Vagina (tissue), 2 donors: ENCODE measurements at places on chromosomes 2 and 18. TPM values are rescaled to one million over a fixed set of nuclear protein-coding genes. Genes with fewer than 3 reads are reported as not detected.

The DES gene
- total RNA-seq = 883 TPM

The AOX1 gene
- 84.5 TPM for total RNA-seq

The LRP1B gene
- 8.8 TPM for total RNA-seq

The GALM gene
- 16.9 TPM for total RNA-seq

The TMEM182 gene
- total RNA-seq = 2.2 TPM

The ERICH2 gene
- total RNA-seq = not detected

The KLHL41 gene
- 0.49 TPM for total RNA-seq

The RAB17 gene
- total RNA-seq = not detected

The CDKL4 gene
- total RNA-seq = 2.7 TPM

The MSGN1 gene
- not detected for total RNA-seq

The MC2R gene
- total RNA-seq = not detected

GRCh38 chr18:48123941-48124340, 193.5 kb upstream of the SMAD2 start:
- DNase-seq = no peak
- H3K27me3 ChIP-seq = no peaks in the 10 kb centered on the region
- H3K27ac ChIP-seq = no peak overlapping the region

DNA sequence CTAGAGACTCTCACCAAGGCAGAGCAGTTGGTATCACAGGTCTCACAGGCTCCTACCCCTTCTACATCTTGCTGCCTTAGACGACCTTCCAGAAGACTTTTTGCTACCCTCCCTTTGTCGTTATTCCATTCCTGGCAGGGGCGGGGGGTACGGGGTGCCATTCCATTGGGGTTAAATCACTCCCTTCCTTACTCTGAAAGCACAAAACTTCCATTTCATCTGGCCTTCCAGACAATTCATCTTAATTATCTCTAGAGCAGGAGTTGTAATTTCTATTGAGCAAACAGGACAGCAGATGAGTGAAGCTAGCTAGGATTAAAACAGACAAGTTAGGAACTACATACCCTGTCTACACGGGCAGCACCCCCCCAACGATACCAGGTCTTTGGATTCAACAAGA, 276.2 kb upstream of the TANK start:
- no peaks in the 10 kb centered on the region for H3K4me1 ChIP-seq
- no peak overlapping the region for H3K4me3 ChIP-seq
- H3K27ac ChIP-seq = no peak overlapping the region
- no peaks in the 10 kb centered on the region for H3K27me3 ChIP-seq
- no peaks in the 10 kb centered on the region for H3K36me3 ChIP-seq

GRCh38 chr2:215862351-215862771, 151.0 kb downstream of the MREG start:
- H3K36me3 ChIP-seq = no peaks in the 10 kb centered on the region
- no peak overlapping the region for H3K27ac ChIP-seq
- H3K4me3 ChIP-seq = no peak overlapping the region
- H3K4me1 ChIP-seq = no peaks in the 10 kb centered on the region

DNA sequence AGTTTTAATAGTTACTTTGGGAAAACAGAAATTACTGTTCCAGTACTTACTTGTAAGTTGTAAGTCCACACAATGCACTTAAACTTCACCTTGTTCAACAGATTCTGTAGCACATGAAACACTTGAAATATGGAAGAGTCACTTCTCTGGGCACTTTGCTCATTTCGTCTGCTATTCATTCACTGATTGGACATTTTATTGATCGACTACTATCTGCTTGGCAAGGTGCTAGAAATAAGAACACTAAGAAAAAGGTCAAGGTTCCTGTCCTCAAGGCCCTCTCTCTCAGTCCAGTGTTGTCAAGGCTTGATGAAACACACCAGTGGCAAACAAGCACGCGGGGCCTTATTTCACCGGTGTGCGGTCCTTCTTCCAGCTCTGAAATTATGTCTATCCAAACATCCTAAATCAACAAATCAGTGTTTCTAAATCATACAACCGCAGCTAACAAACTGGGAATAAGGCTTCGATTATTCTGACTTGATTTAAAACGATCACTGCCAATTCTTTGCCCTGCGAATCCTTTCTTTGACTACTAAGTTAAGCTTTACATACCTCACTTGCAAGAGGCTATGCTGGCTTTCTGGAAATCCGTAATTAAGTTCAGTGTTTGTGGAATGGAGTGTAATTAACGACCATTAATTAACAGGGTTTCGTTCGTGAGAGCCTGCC, 780 bp upstream of the ITGAV start:
- peak overlapping the region; percentile 94 for H3K27ac ChIP-seq
- peak overlapping the region; percentile 75 for H3K4me3 ChIP-seq
- no peak for DNase-seq
- H3K36me3 ChIP-seq = no peaks in the 10 kb centered on the region

DNA sequence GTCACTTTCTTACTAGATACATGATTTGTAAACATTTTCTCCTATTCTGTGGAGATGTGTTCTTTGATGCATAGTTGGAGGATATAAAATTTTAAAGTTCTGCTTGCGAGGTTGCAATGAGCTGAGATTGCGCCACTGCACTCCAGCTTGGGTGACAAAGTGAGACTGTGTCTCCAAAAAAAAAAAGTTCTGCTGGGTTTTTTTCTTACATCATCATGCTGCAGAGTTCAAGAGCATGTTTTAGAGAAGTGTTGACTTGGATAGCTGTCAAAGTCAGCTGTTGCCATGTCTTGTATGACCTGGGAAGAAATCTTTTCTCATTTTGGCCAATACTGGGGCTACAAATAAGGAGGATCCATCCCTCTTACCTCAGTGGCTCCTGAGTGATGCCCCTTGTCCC, 71.3 kb downstream of the UGGT1 start:
- DNase-seq = no peak
- no peaks in the 10 kb centered on the region for H3K4me1 ChIP-seq
- no peaks in the 10 kb centered on the region for H3K27me3 ChIP-seq

DNA sequence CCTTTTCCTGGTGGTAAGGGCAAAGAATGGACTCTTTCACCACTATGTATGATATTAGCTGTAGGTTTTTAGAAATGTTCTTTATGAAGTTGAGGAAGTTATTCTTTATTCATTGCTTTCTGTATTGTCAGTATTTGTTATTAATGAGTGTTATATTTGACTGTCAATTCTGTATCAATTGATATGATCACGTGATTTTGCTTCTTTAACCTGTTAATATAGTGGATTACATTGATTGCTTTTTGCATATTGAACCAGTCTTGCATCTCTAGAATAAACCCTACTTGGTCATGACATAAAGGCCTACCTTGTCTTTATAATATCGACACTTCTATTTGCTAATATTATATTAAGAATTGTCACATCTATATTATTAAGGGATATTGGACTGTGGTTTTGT, 18.3 kb upstream of the ST6GAL2 start:
- DNase-seq = no peak
- no peaks in the 10 kb centered on the region for H3K36me3 ChIP-seq
- H3K4me3 ChIP-seq = no peak overlapping the region
- no peaks in the 10 kb centered on the region for H3K4me1 ChIP-seq
- H3K27me3 ChIP-seq = no peaks in the 10 kb centered on the region

- peaks cover 90% of the 10 kb centered on the region for H3K4me1 ChIP-seq
- no peak overlapping the region for H3K4me3 ChIP-seq
- H3K27me3 ChIP-seq = no peaks in the 10 kb centered on the region
- no peaks in the 10 kb centered on the region for H3K36me3 ChIP-seq
These were observed 84.0 kb upstream of the HAAO start for GRCh38 chr2:42876326-42876751.

DNA sequence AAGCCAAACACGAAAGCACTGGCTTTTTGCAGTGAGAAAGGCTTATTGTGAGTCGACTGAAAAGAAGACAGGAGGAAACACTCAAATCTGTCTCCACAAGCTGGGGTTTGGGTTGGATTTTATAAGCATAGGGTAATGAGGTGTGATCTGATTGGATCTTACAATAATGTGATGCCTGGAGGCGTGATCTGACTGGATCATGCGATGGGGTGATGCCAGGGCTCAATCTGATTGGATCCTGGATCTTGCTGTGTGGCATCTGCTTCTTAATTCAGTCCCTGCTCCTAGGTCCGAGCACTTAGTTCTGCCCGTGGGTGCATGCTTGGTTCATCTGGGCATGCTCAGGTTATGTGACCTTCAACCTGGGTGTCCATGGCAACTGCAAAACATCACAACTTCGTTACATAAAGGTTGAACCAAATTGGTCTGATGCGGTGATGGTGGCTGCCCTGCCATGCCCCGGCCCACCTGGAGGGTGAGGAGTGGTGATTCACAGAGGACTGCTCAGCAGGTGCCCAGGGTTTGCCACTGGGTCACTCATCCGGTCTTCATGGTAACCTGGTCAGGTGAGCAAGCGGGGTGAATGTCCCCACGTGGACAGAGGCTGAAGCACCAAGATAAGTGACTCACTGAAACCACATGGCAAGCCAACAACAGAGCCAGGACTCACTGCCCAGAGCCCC, 111.0 kb downstream of the KCNF1 start:
- H3K36me3 ChIP-seq = no peaks in the 10 kb centered on the region
- H3K4me1 ChIP-seq = no peaks in the 10 kb centered on the region
- DNase-seq = peak; percentile 79
- H3K27ac ChIP-seq = no peak overlapping the region
- no peaks in the 10 kb centered on the region for H3K27me3 ChIP-seq

GRCh38 chr2:28687640-28688385, 63.8 kb upstream of the PPP1CB start:
- no peak for DNase-seq
- H3K27ac ChIP-seq = no peak overlapping the region
- peaks cover 25% of the 10 kb centered on the region for H3K4me1 ChIP-seq
- H3K4me3 ChIP-seq = no peak overlapping the region
- no peaks in the 10 kb centered on the region for H3K36me3 ChIP-seq

- no peaks in the 10 kb centered on the region for H3K27me3 ChIP-seq
- no peak overlapping the region for H3K27ac ChIP-seq
- H3K36me3 ChIP-seq = no peaks in the 10 kb centered on the region
- no peaks in the 10 kb centered on the region for H3K4me1 ChIP-seq
- no peak for DNase-seq
These were observed 347.5 kb upstream of the CELF4 start for GRCh38 chr18:37913051-37913450.

DNA sequence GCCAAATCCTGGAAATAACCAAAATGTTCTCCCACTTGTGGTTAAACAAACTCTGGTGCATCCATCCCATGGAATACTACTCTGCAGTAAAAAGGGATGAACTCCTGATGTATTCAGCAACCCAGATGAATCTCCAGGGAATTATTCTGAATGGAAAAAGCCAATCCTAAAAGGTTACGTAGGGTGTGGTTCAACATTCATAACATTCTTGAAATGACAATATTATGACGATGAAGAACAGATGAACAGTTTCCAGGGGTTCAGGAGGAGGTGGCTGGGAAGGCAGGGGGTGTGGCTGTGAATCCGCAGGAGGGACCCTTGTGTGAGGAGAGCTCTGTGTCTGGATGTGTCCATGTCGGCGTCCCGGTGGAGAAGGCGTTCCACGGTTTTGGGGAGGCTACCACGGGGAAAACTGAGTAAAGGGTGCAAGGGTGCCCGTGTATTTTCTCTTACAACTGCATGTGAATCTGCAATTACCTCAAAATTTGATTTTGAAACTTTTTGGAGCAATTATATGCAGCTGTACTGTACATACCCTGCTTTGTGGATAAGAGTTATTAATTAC, 47.3 kb downstream of the KCNG2 start:
- no peak overlapping the region for H3K4me3 ChIP-seq
- DNase-seq = peak; percentile 49
- H3K36me3 ChIP-seq = no peaks in the 10 kb centered on the region
- no peaks in the 10 kb centered on the region for H3K27me3 ChIP-seq
- no peak overlapping the region for H3K27ac ChIP-seq

DNA sequence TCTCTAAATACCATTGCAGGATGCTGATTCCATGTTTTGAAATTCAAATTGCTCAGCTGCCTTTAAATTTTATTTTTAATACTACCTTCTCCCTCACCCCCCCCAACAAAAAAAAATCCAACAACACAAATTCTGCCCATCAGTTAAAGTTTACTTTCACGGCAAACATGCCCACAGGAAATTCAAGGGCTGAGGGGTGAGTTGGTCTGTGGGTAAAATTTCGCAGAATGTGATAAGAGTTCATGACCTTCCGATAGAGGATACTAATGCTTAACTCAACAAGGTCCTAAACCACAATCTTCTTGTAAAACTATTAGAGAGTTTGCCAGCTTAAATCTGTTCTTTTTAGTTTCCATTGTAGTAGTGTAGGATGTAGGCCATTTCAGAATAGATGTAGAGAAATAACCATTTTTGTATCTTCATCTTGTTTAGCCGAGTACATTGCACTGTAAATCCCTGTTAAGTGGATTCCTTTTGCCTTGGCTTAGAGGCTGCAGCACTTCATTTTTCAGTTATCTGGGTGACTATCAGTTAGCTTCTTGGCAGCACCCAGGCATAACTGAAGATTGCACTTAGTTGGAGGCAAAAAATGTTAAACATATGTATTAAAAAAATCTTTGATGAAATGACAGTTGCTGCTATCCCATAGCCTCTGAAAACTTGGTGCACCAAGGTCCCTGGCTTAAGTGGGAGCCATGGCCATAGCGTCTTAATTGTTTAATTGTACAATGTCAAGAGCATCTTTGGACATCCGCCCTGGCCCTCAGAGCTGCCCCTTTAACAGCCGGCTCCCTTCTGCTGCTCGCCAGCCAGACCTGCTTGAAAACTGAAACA, 232.3 kb downstream of the HAUS1 start:
- H3K4me3 ChIP-seq = no peak overlapping the region
- no peaks in the 10 kb centered on the region for H3K27me3 ChIP-seq
- peaks cover 29% of the 10 kb centered on the region for H3K4me1 ChIP-seq
- no peak for DNase-seq

DNA sequence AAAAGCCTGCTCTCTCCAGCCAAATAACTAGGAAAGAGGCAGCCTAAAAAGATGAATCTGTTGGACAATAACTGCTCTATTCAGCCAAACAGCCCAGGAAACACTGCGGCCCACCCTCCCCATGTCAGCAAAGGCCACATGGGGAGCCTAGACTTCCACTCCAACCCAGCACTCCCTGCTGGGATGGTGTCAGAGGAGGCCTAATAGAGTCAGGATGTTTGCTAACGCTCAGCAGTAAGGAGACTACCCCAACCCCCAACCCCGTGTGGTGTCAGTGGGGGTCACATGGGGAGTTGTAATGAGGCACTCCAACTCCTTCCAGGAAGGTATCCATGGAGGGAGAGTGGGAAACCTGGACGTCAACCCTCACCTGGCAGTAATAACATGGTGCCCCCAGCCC, 41.6 kb downstream of the ZBTB7C start:
- peak; percentile 65 for DNase-seq
- no peaks in the 10 kb centered on the region for H3K27me3 ChIP-seq
- H3K4me1 ChIP-seq = no peaks in the 10 kb centered on the region
- no peaks in the 10 kb centered on the region for H3K36me3 ChIP-seq
- no peak overlapping the region for H3K27ac ChIP-seq

DNA sequence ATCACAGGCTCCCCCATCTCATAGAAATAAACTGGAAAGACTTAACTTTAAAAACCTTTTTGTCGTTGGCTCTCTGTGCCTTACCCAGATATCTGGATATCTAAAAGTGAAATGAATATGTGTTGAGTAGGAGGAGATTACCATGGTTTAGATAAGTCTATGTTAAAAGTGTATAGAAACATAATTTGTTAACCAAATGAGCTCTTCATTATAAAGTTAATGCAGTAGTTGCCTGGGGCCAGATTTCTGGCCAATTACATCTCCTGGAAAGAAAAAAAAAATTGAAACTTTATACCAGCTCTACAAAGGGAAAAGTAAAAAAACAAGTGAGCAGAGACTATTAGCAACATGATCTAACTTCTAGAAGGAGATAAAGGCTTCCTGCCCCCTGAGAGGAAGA, 259.6 kb upstream of the UBE2E3 start:
- no peaks in the 10 kb centered on the region for H3K36me3 ChIP-seq
- no peak overlapping the region for H3K4me3 ChIP-seq
- no peaks in the 10 kb centered on the region for H3K27me3 ChIP-seq
- no peak overlapping the region for H3K27ac ChIP-seq
- H3K4me1 ChIP-seq = peaks cover 9% of the 10 kb centered on the region
